ENCODE measurements at places on chromosomes 4 and X.

DNA sequence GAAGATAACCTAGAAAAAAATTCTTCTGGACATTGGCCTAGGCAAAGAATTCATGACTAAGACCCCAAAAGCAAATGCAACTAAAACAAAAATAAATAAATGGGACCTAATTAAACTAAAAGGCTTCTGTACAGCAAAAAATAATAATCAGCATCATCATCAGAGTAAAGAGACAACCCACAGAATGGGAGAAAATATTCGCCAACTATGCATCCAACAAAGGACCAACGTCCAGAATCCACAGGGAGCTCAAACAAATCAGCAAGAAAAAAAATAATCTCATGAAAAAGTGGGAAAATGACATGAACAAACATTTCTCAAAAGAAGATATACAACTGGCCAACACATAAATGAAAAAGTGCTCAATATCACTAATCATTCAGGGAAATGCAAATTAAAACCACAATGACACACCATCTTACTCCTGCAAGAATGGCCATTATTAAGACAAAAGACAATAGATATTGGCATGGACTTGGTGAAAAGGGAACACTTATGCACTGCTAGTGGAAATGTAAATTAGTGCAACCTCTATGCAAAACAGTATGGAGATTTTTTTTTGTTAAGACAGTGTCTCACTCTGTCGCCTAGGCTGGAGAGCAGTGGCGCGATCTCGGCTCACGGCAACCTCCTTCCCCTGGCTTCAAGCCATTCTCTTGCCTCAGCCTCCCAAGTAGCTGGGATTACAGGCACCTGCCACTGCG is 29.9 kb downstream of the ELF2 start:
- DNase-seq = no peak

DNA sequence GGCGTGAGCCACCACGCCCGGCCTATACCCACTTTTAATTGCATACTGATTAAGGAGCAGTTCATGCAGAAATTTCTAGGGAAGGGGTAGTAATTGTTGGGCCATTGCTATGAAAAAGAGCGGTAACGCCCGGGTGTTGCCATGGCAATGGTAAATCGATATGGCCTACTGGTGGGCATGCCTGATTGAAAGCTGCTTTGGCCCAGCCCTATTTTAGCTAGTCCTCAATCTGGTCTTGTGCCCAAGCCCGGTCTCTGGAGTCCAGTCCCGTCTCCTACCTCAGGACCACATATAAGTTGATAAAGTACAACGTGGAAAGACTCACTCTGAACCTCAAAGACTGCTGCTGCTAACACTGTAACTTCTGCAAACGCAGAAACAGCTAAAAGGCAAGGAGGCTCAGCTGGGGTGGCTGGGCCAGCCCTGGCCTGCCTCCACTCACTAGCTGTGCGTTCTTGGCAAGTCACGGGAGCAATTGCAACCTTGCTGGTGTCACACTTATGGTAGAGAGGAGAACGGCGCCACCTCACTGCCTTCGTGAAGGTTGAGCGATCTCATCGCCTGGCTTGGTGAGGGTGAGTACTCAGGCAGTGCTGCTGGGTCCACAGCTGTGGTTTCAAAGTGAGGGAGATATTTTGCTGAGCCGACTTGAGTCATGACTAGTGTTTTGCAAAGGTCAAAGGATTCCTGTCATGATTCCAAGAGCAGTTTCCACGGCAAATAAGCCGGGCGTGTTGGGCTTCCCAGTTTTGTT is 57.0 kb upstream of the GRPEL1 start:
- DNase-seq = peak; percentile 79

DNA sequence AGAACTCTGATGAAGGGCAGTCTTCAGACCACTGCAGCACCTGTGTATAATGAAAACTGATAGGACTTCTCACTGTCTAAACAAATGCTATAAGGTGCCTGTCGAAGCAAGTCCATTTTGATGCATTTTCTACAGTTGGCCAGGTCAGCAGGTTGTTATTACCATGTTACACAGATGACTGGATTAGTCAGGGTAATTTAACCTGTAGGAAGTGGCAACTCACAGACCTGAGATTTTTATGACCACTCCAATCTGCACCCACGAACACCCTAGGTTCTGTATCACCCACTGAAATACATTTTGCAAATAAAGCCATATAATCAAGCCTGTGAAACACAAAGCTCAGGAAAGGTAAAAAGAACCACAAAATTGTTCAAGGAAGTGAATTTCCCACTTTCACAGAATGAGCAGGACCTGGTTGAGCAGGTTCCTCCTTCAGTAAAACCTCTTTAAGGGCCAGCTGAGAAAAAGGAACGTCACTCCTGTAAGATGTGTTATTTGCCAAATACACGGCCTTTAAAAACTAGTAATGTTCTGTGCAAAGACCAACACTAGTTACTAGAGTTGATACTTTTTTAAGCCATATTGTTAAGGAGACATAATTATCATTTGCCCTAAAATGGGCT is 12.7 kb downstream of the MAML3 start:
- no peak for DNase-seq

- no peak for DNase-seq
These were observed 25.9 kb downstream of the CFAP299 start for GRCh38 chr4:80361329-80361900.

DNA sequence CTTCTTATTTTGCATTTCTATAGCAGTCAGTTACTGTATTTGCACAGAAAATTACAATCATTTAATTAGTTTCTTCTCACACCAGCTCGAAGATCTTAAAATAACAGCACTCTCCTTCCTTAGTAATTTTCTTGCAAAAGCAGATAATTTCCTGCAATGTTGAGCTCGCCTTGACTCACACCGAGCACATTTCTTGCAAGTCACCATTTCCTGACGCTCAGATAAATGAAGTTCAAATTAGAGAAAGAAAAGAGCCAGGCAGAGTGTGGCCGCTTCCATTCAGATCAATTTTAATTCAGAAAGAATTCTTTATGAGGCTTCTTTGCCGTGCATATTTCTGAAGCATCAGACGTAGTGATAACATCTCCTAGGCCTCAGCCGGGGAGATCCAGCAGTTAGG is 10.1 kb downstream of the SORCS2 start:
- no peak for DNase-seq

DNA sequence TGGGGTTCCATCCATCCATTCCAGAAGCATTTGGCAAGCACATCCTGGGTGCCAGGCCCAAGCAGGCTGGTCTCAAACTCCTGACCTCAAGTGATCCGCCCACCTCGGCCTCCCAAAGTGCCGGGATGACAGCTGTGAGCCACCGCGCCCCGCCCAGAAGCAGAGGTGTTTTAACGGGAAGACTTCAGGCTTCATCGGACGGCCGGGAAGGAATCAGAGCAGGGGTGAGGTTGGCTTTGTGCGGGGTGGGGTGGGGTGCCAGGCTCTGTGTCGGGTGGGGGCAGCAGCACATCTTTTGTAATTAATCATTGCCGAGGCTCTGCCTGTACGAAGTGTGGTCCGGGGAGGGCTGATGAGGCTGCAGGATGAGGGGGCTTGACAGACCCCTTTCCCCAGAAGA is 5.1 kb upstream of the SLC25A6 start:
- DNase-seq = no peak

DNA sequence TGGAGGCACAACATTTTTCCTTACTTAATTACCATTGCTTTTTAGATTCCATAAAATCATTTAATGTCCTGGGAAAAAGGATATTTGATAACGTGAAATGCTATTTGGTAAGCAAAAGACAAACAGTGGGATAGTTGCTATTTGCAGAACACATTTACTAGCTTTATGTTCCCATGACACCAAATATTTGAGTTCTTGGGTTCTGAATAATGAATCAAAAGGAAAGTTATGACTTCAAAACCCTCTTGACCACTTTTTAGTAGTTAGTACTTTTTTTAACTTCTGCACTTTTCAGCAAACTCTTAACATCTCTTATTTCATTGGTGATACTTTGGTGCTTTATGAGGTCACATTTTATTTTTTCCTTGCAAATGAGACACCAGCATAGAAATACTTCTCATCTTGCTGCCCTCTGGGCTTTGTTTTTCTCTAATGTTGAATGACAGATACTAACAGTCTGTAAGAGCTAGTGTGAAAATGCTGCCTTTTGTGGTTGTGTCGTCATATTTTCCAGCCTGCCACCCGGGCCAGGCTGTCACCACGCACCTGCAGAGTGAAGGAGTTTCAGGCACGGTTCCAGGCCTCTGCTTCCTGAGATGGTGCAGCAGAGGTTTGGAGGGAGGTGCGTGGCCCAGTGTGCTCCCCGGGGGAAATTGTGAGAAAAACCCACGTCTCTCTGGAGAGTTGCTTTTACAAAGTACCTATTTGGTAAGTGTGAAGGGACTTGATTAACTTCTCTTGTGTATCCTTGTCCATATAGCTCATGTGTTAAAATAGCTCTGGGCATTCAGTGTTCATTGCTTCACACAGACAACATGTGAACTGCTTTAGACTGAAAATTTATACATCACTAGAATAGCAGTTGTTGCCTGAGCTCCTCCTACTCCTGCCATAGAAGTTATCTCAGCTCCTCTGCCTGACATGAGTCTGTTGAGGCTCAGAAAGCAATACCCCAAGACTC is 34.7 kb downstream of the MSL3 start:
- DNase-seq = no peak

DNA sequence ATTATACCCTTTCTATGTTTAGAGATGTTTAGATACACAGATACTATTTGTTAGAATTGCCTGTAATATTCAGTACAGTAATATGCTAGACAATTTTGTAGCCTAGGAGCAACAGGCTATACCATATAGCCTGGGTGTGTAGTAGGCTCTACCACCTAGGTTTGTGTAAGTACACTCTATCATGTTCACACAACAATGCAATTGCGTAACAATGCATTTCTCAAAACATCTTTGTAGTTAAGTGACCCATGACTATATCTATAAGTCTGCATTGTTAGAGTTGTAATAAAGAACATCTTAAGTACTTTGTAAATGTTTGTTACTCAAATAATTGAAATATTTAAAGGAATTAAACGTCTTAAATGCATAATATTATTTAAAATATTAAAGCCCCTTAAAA is 379.3 kb downstream of the PPP3CA start:
- DNase-seq = no peak

DNA sequence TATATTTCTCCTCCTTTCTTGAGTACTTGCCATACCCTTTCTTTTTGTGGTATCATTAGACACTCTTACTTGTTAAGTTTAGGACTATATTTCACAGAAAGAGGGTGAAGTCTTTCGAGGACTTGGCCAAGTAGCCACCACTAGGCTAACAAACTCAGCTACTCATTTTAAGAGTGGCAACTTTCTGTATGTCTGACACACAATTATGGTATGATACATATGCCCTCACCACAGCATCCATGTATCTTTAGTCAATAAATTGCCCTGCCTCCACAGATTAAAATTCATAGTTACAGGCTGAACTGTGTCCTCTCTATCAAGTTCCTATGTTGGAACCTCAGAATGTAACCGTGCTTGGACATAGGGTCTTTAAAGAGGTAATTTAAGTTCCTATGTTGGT is 23.2 kb downstream of the TAPT1 start:
- no peak for DNase-seq

GRCh38 chrX:150150076-150150779 is 211.9 kb upstream of the EOLA2 start:
- DNase-seq = no peak

GRCh38 chr4:67483868-67484602 is 61.3 kb downstream of the CENPC start:
- DNase-seq = no peak

DNA sequence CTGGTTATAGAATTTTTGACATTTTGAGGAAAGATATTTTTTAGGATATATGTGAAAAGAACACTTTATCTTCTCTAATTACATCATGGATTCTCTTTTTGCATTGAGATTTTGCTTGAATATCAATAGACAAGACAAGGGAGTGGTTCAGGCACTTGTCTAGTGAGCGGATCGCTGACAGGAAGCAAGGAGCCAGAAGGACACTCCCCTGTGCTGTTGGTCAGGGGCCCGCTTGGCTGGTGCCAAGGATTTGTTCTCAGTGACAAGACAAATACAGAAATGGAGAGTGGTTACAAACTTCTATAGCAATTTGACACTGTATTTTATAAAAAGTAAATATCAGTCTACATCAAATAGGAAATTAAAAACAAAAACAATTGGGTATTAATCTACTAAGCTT is 60.0 kb downstream of the SLC9B1 start:
- DNase-seq = no peak

DNA sequence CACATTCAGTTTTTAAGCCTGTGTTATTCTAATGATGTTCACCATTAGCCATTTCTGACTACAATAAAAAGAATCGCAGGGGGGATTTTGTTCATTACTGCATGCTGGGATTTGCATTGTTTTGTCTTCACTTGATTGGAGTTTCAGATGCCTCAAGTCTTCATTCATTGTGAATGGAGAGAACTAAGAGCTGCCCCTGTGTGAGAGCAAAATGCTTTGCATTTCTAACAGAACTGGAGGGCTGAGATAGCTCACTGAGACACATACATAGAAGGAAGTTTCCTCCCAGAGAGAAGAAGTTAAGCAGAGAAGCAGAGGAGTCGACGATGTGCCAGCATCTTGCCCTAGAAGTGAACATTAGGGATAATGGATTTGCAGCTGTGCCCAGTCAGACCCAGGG is 113.5 kb upstream of the GATB start:
- DNase-seq = no peak

DNA sequence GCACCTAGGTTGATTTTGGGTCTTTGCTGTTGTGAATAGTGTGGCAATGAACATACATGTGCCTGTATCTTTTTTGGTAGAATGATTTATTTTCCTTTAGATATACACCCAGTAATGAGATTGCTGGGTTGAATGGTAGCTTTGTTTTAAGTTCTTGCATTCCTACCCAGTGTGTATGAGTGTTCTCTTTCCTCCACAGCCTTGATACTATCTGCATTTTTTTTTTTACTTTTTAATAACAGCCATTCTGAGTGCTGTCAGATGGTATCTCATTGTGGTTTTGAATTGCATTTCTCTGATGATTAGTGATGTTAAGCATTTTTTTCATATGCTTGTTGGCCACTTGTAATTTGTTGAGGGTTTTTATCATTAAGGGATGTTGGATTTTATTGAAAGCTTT is 351.8 kb upstream of the GNPDA2 start:
- DNase-seq = no peak

- DNase-seq = no peak
These were observed 738.2 kb downstream of the ARAP2 start for GRCh38 chr4:35506161-35506560.
